GM23248 (cell line): ENCODE measurements at places on chromosomes 11 and 22.
A peak's percentile ranks its signal among the peaks of the same experiment; 100 is the strongest.

DNA sequence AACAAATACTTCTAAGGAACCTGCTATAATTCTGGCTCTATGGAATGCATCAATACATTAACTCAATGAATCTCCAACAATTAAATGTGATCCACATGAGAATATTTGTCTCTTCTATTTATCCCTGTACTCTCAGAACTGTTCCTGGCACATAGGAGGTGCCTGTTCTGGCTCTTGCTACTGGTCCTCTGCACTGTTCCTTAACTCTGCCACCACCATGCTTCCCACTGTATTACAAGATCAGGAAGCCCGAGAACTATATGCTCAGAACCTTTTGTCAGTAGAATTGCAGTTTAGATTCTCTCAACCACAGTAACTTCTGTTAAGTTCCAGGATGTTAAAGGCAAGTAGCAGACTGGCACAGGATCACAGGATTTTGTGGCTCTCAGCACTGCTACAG is 376.3 kb upstream of the CCDC90B start:
- DNase-seq = no peak

DNA sequence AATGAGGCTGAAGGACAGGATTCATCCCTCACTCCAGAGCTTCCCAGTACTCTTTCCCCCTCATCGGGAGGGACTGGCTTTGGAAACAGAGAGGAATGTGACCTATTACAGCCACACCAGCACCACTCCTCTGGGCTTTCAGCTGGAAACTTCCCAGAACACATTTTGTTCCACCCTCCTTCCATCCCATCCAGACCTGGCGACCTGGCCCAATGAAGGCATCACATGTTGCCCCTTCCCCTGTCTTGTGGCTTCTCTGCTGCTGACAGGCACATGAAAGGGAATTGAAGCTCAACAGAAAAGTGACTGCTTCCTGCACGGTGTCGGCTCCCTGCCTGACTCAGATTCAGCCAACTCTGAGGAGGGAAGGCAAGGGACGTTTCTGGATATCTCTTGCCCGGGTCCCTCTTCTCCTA is 19.1 kb downstream of the IRAG1 start:
- DNase-seq = peak; percentile 54

DNA sequence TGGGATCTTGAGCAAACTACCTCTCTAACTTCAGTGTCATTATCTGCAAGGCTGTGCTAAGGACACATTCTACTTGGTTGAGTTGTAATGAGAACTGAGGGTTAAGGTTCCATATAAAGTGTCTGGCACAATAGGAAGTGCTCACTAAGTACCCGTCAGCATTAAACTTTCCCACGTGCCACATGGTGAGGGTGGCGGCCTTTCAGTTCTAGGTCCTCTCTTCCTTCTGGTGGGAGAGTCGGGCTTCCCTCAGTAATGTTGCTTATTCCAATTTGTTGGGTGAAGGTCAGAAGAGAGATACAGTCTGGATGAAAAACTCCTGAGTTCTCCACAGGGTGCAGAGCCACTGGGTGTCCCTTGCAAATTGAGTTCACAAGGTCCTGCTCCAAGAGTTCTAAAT is 4.6 kb upstream of the CD6 start:
- no peak for DNase-seq

GRCh38 chr11:28673691-28674432 is 565.7 kb downstream of the METTL15 start:
- peak; percentile 78 for DNase-seq

- peak; percentile 99 for DNase-seq
Measured at GRCh38 chr11:126992065-126992803, 8.3 kb downstream of the KIRREL3 start.

- DNase-seq = no peak
Measured at GRCh38 chr22:32088084-32088483, 45.0 kb downstream of the SLC5A1 start.

DNA sequence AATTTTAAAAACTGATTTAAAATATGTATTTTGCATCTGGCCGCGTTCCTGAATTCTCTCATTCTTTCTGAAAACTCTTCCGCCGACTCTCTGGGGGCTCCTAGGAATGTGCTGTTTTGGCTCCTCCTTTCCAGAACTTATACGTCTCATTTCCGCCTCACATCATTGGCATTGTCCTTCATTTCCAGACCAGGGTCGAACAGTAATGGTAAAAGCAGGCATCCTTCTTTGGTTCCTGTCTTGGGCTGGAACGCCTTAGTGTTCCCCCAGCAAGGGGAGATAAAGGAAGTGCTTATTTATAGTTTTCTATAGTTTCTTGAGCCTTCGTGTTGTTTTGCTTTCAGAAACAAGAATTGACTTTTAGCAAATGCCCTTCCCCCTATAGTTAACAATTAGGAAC is 10.9 kb upstream of the TNNT3 start:
- no peak for DNase-seq

DNA sequence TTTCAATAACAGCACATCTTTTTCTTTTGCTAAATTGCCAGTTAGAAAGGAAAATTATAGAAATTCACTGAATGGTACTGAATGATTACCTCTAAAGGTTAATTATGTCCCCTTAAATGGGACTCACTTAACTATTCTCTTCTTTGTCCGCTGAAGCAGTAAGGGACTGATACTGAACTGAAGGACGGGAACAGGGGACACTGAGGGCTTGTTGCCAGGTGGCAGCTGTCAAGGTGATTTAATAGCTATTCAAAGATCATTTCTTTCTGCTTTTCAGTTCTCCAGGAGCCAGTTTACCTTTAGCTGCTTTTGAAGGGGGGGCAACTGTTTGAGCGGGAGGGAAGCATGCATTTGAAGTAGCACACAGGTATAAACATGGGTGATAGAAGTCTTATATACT is 325.4 kb upstream of the CCDC90B start:
- no peak for DNase-seq

GRCh38 chr22:43127166-43127908 is 15.9 kb downstream of the MCAT start:
- DNase-seq = no peak

GRCh38 chr11:110897035-110897434 is 184.8 kb upstream of the ARHGAP20 start:
- DNase-seq = peak; percentile 90

- DNase-seq = no peak
Measured at GRCh38 chr11:19674836-19675235, 37.8 kb upstream of the NAV2 start.

DNA sequence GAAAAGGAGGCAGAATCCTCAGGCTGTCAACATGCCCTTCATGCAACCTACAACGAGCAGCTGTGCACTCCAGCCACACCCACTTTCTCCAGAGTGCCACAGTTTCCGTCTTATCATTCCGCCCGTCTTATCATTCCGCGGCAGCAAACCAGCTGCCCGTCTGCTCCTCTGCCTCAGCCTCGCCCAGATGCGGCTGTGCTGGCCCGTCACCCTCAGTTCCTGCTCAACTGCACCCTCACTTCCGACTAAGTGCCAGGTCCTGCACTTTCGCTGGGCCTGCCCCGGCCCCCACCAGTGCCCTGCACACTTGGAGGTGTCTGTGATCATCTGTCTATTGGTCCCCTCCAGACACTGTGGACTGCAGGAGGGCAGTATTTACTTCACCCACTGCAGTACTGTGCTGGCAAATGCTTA is 43.7 kb downstream of the MICAL3 start:
- DNase-seq = peak; percentile 54

DNA sequence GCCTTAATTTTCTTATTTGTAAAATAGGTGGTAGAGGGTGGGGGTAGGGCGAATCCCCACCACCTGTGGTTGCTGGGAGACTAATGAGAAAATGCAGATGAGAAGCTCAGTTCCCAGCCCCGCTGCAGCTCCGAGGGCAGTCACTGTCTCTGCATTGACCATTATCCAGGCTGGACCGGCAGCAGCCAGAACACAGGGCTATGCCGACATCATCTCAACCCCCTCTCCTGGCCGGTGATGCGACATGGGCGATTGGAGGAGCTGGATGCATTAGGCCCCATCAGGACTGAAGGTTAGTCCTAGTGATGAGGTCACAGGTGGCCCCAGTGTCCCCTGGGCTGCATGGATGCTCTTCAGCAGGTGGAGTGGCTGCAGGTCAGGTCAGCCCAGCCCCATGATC is 412.4 kb downstream of the CTTN start:
- DNase-seq = no peak

GRCh38 chr11:121559606-121560200 is 106.9 kb upstream of the SORL1-AS1 start:
- no peak for DNase-seq

DNA sequence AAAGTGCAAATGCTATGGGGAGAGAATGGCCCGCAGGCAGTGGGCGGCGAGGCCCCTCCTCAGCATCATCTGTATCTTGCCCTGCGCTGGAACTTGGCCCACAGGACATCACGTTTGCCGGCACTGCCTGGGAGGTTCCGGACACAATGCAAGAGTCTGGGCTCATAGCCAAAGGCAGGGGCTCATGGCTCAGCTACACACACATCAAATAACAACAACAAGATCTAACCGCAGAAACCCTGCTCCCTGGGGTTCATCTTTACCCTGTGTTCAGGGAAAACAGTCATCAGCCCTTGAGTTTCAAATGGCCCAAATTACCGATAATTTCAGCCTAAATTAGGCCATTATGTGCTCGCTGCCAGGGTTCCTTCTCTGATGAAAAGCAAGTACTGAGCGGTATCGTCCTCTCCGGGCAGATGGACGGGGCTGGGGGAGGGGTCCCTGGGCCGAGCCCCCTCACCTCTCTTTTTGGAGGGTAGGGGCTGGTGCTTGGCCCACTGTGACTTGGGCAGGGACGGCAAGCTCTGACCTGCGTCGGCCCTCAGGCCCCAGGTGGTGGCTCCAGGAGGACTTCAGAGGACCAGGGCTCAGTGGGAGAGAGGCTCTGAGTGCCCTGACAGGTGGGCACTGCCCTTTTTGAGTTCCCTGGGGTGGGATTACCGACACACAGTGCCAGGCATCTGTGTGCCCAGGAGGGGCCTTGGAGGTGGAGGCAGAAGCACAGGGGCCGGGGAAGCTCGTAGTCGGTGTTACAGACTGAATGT is 25.0 kb upstream of the GAL start:
- DNase-seq = peak; percentile 93

- no peak for DNase-seq
Measured at GRCh38 chr22:48137640-48138039, 1375.2 kb downstream of the TBC1D22A start.

- DNase-seq = peak; percentile 90
Measured at GRCh38 chr11:12087075-12088004, 23.1 kb upstream of the MICAL2 start.

DNA sequence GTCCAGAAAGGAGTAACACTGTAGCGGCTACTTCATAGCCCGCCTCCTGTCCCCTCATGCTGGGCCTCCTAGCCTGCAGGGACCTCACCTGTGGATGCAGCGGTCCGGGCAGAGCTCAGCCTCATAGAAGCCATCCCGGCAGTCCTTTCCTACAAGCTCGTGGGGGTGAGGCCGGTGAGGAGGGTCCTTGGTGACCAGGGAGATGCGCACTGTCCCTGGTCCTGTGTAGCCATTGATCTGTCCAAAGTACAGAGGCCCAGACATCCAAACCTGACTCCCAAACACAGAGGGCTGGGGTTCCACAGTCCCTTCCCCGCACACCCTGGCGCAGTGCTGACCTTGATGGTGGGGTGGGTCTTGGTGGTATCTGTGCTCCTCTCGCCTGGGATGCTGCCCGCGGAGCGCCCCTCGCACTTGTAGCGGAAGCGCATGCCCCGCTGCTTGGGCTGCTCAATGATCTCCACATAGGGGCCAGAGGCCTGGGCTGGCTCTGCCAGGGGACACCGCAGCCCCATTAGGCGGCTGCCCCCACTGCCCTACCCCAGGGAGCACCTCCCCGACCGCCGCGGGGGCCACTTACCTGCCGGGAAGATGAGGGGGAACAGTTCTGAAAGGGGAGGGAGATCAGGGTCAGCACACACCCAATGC is 993 bp downstream of the RELA start:
- no peak for DNase-seq

- peak; percentile 50 for DNase-seq
Measured at GRCh38 chr11:123587044-123587443, 67.4 kb downstream of the SCN3B start.

GRCh38 chr22:27554106-27554811 is 247.3 kb downstream of the MN1 start:
- peak; percentile 72 for DNase-seq

DNA sequence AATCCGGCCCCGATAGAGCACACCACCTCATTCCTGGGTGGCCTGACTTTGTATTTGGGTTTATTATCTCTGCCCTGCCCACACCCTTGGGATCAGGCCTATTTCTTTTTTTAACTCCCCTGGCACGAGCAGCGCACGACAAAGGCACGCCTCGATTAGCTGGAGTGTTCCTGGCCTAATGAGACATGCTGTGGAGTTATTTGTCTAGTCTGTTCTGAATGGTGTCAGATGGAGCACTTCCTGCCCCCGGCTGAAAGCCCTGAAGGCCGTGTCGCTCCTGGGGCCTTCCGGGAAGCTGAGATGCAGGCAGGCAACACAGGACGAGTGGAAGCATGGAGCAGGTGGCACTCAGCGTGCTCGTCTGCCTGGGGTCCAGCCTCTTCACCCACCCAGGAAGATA is 47.1 kb downstream of the LARGE1 start:
- peak; percentile 57 for DNase-seq

- DNase-seq = no peak
Measured at GRCh38 chr11:66281776-66282467, 3.9 kb downstream of the CNIH2 start.

DNA sequence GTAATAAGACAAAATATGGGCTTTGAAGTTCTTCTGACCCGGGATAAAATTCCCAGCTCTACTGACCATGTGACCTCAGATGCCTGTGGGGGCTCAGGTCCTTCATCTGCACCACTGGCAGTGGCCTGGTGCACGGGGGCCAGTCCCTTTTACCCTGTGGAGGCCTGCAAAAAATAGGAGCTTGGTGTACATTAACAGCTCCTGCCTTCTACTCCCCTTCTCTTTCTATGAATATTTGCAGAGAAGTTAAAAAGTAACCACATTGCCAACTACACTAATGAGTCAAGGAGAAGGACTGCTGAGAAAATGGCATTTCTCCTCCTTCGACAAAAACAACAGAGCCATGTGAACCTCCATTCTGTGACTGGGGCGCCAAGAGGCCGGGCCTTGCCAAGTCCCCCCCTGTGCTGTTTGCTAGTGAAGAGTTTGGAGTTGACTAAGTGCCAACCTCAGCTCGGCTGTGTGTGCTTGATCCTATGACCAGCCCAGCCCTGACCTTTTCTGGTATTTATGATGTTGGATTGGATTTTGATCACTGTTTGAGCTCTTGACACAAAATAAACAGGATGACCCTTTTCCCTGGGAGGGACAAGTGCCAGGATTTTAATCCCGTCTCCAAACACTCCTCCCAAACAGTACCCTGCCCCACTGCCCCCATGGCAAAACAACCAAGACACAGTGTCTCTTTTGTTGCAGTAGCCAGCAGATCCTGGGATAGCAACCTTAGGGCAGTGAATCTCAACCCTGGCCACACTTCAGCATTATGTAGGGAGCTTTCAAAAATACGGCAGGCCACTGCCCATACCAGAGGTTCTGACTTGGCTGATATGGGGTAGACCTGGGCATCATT is 380.1 kb downstream of the LARGE1 start:
- peak; percentile 40 for DNase-seq

DNA sequence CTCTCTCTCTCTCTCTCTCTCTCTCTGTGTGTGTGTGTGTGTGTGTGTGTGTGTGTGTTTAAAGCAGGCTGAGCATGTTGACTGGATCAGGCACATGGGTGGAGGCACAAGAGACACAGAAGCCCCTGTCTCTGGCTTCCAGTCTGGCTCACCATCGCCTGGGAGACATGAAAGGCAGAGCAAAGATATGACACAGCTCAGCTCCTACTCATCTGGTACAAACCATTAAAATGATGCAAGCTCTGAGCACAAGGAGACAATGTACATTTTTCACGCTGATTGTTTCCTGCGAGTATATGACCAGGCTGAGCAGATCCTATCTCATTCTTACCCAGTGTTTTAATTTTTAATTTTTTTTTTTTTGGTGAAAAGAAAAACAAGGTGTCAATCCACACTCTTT is 9.5 kb downstream of the SLC6A5 start:
- DNase-seq = peak; percentile 7

GRCh38 chr11:77590194-77590782 is 535 bp downstream of the AQP11 start:
- peak; percentile 66 for DNase-seq
